ENCODE measurements at places on chromosomes 11 and 22.

DNA sequence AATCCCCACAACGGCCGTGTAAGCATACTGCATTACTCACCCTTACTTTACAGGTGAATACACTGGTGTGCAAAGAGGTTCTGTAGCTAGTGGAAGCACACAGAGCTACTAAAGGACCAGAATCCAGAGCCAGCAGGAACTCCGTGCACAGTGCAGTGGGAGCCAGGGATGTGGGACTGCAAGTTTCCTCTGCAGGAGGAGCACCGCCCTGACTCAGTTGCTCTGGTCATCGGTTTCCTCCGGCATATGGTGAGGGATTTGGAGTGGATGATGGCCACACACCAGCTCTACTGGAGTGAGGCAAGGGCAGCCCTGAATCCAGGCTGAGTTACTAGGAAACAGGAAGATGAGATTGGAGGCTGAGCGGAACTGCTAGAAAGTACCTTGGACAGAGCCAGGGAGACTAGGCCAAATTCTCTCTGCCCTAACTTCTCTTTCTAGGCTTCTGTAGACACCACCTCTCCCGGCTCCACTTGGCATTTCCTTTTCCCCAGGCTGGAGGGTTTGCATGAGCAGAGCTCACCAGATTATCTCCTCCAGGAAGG lies 18.2 kb upstream of the C22orf42 start:
- no peak for DNase-seq

- DNase-seq: no peak
Measured at GRCh38 chr11:709109-709997, 3.3 kb downstream of the EPS8L2 start.

DNA sequence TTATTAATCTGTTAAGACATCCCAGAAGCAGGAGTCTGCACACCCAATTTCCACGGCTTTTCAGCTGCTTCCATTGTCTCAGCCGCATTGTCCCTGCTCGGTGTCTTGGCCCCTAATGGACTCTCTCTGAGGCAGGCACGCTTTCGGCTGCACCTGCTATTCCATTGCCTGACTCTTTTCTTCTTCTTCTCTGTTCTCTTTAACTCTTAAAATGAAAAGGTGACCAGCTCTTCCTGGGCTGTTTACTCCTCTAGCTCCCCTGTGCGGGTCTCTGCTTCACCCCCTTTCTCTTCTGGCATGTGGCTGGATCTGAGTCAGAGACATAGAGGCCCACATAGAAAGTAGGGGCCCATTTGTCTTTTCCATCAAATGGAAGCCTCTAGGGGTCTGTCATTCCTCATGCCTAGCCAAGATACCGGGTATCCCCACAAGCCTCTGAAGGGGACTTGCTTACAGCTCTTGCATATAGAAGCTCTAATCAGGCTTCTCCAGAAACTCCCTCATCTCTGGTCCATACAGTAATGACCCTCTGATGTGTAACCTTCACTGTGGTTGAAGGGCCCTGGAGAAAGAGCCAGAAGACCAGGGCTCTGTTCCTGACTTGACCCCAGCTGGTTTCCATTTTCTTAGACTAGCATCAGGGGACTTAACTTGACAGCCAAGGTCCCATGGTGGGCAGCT lies 243.9 kb downstream of the ST3GAL4 start:
- DNase-seq: no peak

GRCh38 chr11:134069426-134070341 lies 812 bp downstream of the JAM3 start:
- no peak for DNase-seq

DNA sequence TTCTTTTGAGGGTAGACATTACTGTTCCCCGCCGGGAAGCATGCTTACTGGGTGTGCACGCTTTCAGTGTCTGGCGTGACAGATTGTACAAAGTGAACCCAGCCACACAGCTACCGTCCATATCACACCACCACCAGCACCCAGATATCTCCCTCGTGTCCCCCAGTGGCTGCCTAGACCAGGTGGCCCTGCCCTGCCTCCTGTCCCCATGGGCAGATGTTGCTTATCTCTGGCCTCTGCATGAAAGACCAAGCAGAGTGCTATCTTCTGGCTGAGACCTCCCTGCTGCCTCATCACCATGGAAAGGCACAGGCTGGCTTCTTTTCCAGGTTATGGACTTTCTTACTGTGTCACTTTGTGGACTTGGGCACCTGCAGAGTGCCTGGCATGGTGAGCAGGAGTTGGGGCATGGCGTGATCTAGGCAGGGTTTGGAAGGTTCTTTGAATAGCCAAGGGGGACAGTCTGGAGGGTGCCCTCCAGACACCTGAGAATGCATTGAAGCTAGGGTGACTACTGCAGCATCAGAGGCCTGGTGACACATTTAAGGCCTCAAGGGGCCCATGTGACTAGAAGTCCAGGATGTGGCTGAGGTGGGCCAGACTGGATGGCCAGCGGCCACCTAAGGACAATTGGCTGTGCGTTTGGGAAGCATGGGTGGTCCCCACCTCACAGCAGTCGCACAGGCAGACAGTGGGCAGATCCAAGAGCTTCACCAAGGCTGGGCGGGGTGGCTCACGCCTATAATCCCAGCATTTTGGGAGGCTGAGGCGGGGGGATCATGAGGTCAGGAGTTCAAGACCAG lies 4.7 kb downstream of the TANGO2 start:
- no peak for DNase-seq

DNA sequence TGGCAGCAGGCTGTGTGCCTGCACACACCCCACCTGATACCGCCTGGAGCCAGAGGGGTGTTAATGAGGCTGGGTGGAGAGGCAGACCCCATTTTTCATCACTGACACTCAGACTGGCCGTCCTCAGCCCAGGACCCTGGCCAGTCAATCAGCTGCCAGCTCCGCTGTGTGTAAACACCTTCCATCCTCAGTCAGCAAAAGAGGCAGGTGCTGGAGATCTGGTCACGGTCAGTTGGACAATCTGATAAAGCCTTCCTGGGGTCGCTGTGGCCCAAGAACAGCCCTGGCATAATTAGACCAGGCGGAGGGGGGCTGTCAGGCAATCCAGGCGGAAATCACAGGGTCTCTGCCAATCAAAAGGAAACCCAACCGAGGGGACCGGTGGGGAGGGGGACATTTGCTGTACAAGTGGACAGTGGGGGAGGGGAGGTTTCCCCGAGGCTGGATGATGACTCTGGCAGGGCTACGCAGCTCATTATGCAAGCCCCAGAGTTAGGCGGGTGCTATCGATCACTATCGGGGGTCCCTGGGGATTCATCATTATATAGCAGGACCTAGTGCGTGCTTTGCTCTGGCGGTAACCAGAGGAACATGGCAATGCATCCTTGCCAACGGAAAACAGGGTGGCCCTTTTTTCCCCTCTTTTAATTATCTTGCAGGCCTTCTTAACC lies 72.9 kb downstream of the ABTB2 start:
- DNase-seq: no peak

DNA sequence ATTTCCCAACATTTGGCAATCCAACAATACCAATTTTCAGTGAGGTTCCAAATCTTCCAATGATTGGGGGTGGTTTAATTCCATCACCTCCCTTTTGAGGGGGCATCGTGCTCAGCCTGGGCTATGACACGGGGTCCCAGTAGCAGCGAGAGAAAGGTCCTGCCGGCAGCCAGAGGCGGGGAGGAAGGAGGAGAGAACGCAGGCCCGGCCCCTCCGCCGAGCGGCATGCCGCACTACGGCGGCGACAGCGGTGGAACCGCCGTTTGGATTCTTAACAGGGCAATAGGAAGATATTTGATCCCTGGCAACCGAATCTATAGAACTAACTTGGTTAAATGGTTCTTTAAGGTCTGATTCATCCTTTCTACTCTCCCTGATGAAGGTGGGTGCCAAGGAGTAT lies 18.3 kb upstream of the NDUFA6 start:
- DNase-seq: no peak

GRCh38 chr11:92662601-92663360 lies 306.7 kb upstream of the MTNR1B start:
- no peak for DNase-seq

- DNase-seq: no peak
Measured at GRCh38 chr22:26540119-26540518, 27.8 kb upstream of the TFIP11 start.

DNA sequence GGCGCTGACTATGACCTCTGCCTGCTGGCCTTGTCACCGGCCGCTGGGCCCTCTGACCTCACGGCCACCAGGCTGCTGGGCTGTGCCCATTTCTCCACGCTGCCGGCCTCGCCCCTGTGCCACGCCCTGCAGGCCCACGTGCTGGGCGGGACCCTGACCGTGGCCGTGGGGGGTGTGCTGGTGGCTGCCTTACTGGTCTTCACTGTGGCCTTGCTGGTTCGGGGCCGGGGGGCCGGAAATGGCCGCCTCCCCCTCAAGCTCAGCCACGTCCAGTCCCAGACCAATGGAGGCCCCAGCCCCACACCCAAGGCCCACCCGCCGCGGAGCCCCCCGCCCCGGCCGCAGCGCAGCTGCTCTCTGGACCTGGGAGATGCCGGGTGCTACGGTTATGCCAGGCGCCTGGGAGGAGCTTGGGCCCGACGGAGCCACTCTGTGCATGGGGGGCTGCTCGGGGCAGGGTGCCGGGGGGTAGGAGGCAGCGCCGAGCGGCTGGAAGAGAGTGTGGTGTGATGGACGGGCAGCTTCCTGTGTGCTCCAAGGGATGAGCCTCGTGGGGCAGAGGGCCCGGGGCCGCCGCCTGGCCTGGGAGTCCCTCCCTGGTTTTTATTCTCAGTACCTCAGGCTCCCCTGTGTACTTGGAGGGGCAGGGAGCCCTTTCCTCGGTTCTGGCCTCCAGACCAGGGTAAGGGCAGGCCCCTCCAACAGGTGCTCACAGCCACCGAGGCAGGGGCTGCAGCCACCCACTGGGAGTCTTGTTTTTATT lies 3.0 kb downstream of the LRFN4 start:
- DNase-seq: no peak

GRCh38 chr11:18091731-18092130 lies 14.2 kb downstream of the SAAL1 start:
- no peak for DNase-seq

GRCh38 chr11:34308049-34308912 lies 49.5 kb downstream of the ABTB2 start:
- DNase-seq: no peak

DNA sequence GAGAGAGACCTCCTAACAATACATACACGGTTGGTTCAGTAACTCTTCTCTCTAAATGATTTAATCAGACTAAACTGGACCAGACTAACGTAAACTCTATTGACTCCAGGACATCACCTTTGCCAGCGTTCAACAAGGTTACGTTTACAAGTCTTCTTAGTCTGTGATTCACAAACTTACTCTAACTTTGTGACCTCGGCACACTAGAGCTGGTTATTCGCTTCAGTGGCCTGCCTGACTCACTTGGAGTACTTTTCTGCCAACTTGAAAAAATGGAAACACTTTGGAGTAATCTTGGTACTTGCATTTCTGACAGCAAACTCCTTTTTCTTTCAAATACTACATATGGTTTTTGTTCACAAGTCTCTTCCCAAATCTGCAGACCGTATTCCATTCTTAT lies 26.2 kb downstream of the MTMR2 start:
- DNase-seq: no peak

- DNase-seq: no peak
Measured at GRCh38 chr11:2090172-2091111, 48.7 kb downstream of the IGF2 start.

DNA sequence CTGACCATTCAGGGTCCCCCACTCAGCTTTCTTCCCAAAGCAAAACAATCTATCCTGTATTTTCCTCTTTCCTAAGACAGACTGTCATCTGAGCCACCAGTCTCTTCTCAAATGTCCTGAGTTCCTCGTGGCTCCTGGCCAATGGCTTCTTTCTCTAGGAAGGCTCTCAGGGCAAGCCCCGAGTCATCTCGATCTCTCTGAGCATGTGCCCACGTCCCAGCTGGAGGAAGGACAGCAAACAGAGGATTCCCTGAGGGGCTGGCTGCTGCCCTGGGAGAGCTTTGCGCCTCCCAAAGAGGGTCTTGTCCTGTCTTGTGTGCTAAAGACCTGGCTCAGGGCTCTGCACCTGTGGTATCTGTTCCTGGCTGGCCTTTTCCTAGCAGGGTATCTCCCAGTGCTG lies 8.3 kb downstream of the SLC37A2 start:
- DNase-seq: no peak

DNA sequence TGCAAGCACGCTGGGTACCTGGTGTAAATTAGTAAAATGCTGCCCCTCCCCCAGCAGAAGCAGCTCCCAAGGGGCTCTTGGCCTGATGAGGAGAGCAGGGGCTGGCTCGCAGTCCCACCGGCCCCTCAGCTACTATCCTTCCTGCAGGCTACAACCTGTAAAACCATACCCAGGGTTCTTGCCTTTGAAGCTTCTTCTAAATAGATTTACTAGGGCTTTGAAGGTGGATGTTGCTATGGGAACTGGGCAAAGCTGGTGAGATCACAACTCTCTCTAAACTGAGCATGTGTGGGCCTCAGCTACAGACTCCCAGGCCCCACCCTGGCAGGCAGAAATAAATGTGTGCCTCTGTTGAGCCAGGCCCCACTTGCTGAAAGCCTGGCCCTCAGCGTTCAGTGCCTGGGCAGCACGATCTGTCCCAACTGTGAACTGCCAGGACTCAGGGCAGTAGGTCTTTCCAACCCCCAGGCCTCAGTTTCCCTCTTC lies 18.5 kb downstream of the CD5 start:
- DNase-seq: no peak

GRCh38 chr11:106990331-106990730 lies 27.9 kb downstream of the GUCY1A2 start:
- DNase-seq: no peak

DNA sequence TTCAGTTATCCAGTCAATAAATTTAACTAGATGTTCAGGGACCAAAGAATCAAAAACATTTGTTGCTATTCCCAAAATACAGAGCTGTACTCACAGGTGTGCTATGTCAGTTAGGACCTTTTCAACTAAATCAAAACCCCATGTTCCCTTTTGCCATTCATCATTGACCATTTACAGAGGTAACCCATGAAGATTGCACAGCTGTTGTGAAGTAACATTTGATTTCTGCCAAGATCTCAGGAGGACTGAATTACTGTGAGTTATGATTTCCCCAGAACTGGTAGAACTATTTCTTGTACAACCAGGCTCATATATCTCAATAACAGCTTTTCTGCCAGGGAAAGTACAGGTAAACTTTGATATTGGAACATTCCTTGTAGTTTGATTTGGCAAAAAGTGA lies 131.1 kb upstream of the FIBIN start:
- no peak for DNase-seq

GRCh38 chr11:118002541-118003423 lies 16.6 kb downstream of the IL10RA start:
- DNase-seq: peak; percentile 65

- no peak for DNase-seq
Measured at GRCh38 chr11:117187799-117188481, 9.4 kb downstream of the SIDT2 start.

GRCh38 chr11:107827041-107827440 lies 31.5 kb downstream of the SLC35F2 start:
- DNase-seq: no peak
